ENCODE measurements at places on chromosomes 11 and 22. TPM values are rescaled to one million over a fixed set of nuclear protein-coding genes. Genes with fewer than 3 reads are reported as not detected.

GRCh38 chr22:20573176-20573832 lies 65.9 kb downstream of the MED15 start:
- DNase-seq: no peak

- no peak for DNase-seq
Measured at GRCh38 chr11:1967641-1968225, 20.6 kb downstream of the MRPL23 start.

The KRTAP5-9 gene
- total RNA-seq: not detected

DNA sequence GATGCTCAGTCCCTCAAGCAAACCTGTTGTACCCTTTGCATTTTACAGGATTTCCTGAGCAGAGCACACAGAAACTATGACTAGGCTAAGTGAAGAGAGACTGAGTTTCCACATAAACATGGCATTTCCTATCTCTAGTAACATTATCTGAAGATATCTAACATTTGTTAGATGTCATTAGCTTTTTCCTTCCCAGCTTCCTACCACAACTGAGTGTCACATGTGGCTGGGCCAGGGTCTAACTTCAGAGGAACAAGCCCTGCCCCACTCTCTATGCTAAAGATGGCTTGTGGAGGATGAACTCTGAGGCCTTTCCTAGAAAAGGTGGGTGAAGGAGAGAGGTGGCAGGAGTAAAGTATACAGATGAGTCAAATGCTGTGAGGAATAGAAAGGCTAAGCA lies 16.5 kb downstream of the C22orf42 start:
- DNase-seq: no peak

DNA sequence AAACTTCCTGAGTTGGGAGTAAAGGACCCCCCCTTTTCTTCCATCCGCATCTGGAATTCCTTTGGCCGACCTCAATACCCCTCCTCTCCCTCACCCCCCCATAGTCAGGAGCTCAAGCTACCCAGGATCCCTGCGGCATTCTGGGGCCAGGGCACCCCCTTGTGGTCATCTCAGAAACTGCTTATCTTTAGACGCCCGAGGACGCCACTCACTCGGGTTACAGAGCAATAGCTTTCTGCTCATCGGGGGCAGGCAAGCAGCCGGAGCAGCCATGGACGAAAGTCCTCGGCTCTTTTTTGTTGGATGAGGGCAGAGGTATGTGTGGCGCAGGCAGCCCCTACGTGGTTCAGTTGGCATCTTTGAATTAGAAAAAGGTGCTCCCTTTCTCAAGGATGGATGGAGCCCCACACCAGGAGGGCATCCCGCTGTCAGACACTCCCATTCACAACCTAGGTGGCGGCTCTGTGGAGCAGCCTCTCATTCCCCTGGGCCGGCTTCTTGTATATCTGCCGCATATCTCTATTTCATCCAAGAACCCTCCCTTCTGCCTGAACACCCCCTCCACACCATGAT lies 2.3 kb downstream of the C1QTNF5 start:
- DNase-seq: peak; percentile 63

- DNase-seq: no peak
Measured at GRCh38 chr11:40140560-40140959, 1318.9 kb downstream of the LRRC4C start.
